Activated CD8-positive, alpha-beta memory T cell treated with anti-CD3 and anti-CD28 coated beads for 24 hours (primary cell): ENCODE measurements at places on chromosomes 6 and 20.

GRCh38 chr20:12466915-12467314 lies 541.9 kb upstream of the SPTLC3 start:
- no peak for DNase-seq

DNA sequence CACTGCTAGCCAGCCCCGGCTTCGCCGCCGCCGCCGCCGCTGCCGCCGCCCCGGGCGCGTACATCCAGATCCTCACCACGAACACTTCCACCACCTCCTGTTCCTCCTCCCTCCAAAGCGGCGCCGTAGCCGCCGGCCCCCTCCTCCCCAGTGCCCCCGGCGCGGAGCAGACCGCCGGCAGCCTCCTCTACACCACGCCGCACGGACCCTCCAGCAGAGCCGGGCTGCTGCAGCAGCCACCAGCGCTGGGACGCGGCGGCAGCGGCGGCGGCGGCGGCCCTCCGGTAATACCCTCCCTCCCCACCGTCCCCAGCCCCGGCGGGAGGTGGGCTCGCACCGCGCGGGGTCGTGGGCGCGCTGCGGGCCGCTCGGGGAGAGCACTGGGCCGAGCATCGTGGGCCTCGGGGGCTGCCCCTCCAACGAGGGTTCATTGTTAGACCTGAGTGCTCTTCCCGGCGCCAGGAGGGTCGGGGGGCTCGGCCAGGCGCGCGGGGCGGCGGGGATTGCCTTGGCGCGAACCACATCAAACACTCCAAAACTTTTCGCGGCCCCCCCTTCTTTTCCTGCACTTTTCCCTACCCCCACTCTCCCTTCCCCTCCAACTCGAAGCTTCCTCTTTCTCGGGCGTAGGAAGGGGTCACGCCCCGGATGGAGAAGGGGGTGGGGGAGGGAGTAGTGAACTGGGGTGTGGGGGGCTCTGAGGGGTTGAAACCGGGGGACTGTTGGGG lies 827 bp downstream of the E2F3 start:
- peak; percentile 81 for DNase-seq

- no peak for DNase-seq
Measured at GRCh38 chr6:150770637-150771036, 94.9 kb upstream of the MTHFD1L start.

- no peak for DNase-seq
Measured at GRCh38 chr6:108699290-108700041, 138.7 kb downstream of the FOXO3 start.

- DNase-seq: no peak
Measured at GRCh38 chr6:109239651-109240321, 142.5 kb downstream of the CD164 start.

DNA sequence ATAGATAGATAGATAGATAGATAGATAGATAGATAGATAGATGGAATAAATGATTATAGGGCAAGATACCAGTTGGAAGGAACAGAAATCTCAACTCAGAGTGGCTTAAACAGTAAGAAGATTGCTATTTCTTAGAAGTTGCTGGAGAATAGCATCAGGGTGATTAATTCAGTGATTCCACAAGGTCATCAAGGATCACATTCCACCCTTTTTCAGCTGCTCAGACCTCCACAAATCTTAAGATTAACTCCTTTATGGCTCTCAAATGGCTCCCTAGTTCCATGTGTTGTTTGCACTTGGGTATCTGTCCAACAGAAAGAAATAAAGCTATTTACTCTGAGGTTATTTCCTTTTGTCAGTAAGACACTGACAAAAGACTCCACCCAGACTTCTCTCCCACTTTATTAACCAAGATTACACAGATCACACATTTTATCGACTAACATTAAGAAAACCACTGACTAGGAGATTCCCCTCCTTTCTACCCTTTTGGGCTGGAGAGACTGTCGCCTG lies 68.3 kb upstream of the KIF16B start:
- DNase-seq: no peak
